H54 (cell line): ENCODE measurements at places on chromosomes 4 and X.

GRCh38 chr4:98838977-98839618 lies 89.8 kb downstream of the EIF4E start:
- DNase-seq = peak; percentile 3

DNA sequence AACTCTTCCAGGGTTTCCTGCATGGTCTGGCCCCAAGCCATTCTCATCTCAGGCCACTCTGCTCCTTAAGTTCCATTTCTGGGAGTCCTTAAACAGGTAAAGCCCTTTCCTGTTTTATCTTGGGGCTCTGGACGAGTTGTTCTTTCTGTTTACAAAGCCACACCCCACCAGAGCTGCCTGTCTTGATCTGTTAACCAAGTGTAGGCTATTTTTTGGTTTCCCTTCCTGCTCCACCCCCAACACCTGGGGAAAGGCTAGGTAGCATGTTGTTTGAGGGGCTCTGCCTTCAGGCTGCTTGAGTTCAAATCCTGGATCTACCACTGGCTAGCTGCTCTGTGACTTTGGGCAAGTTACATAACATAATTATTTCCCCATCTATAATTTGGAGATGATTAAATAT lies 40.0 kb downstream of the ERVMER34-1 start:
- DNase-seq = no peak

GRCh38 chr4:75673959-75674328 lies 733 bp upstream of the G3BP2 start:
- DNase-seq = no peak

DNA sequence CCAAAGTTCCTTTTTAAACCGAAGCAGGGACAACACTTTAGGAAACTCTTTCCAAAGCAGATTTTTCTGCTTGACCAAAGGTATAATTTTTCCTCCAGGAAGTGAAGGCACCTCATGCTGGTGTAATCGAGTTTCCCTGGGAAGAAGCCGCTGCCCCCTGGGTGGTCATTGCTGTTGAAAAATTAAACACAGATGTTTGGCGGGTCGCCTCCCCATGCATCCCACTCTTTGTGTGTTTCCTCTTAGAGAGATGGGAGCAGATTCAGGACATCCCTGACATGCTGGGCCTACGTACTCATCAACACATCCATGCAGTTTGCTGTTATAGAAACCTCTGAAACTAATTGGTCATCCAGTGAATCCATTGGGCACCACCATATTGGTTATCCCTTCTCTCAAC lies 179.2 kb upstream of the HCCS start:
- no peak for DNase-seq

- DNase-seq = no peak
Measured at GRCh38 chr4:48503233-48504025, 13.4 kb downstream of the ZAR1 start.

DNA sequence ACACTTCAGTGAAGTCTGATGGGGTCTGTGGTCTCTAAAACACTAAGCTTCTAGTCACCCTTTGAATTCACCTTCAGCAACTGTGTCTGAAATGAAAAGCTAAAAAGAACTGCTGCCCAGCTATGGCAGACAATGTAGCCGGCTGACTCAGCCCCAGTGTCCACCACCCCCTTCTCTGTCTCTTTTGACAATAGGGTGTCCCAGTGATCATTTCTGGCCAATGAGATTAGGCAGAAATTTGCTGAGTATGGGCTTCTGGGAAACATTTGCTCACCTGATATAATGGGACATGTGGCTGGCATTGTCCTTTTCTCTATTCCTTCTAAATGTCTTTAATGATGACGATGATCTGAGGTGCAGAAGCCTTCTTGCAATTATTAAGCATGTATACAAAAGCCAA lies 20.6 kb downstream of the IGFBP7 start:
- DNase-seq = no peak

DNA sequence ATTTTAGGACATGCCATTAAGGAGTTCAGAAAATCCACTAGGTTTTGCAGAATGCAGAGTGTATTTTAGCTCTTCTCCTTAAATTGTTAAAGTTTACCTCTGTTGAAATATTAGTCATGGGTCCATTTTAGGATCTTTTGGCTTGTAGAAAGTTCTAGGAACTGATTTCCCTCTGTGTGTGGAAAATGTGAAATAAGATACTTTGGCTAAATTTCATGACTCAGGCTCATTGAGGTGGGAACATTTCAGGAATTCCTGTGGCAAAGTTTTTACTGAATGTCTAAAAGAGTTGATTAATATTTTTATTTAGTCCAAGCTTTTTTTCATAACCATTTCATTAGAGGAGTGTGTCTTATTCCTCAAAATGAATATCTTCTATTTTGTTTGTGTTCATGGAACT lies 7.0 kb downstream of the FHIP1A start:
- DNase-seq = no peak

GRCh38 chrX:118847676-118848075 lies 24.1 kb downstream of the ZCCHC12 start:
- peak; percentile 35 for DNase-seq

DNA sequence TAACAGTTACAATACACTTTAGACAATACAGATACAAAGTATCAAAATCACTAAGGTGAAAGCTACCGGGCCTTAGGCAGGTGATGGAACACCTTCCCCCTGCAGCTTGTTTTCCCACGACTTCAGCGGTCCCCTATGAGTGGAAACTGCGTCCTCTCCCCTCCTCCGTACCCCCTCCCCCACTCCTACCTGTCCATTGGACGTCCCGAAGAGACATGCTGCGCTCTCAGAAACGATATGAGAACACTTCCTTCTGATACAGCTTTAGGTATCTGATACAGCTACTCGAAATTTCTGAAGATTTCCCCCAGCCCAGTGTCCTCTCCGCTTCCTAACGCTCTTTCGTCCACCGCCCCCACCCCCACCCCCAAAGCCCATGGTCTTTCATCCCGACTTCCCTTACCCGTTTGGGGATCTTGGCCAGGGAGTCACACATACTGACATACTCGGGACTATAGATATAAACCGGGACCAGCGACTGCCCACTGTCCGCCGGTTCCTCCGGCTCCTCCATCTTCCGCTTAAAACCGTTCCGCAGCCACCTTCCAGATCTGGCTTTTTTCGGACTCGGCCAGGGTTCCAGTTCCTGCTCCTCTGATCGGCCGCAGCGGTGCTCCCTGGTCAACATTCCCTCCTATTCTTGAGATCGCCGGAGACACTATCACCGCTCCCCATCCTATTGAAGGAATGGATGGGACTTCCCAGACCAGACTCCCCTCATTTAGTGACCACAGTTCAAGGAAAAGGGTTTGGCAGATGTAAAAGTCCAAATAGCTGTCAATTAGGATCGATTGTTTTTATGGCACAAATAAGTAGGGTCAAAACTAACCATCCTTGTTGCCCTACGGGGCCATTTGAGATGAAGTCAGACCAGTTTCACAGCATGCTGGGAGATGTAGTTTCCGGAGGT lies at the start of gene HDAC8:
TSS of gene HDAC8 (minus strand) at position 596 of the 910 bp plus-strand sequence. CDS start at position 514, 82 bp downstream.
- DNase-seq = peak; percentile 36

DNA sequence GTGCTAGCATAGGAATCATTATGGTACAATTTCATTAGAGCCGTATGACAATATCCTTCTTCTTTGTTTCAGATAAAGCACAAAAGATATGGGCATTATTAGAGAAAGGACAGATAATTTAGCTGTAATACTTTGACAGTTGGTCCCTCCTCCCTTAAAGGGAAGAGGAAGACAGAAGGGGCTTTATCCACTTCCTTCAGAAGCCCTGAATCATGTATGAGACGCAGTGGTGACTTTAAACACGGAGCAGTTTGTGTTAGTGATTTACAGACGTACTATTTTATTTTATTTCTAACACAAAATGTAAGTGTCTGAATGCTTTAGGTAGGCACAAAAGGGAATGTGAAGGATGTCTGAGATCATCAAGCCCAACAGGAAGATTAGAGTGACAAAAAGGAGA lies 467.7 kb downstream of the IL15 start:
- DNase-seq = no peak

DNA sequence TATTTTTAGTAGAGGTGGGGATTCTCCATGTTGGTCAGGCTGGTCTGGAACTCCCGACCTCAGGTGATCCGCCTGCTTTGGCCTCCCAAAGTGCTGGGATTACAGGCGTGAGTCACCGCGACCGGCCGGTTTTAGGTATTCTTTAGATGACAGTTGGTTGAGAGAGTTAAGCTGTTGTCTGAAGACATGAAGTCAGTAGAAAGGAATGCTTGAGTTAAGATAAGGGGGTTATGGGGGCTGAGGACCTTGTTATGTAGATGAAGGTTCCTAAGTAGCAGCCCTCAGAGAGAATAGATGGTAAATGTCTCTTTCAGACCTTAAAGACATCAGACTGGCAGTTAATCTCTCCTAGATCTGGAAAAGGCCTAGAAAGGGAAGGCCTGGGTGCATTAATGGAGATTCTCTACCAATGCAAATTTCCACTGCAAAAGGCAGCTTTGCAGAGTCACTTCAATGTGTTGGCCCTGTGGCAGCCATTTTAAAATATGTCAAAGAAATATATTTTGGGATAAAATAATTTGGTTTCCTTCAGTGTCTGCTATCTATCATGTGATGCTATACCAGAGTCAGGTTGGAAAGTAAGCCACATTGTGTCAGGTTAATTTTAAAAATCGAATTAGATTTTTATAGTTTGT lies 6.4 kb upstream of the ZNF674 start:
- DNase-seq = no peak

- DNase-seq = no peak
Measured at GRCh38 chr4:114694770-114695169, 96.2 kb downstream of the UGT8 start.

GRCh38 chr4:180197471-180197870 lies 2045.7 kb upstream of the TENM3 start:
- no peak for DNase-seq

DNA sequence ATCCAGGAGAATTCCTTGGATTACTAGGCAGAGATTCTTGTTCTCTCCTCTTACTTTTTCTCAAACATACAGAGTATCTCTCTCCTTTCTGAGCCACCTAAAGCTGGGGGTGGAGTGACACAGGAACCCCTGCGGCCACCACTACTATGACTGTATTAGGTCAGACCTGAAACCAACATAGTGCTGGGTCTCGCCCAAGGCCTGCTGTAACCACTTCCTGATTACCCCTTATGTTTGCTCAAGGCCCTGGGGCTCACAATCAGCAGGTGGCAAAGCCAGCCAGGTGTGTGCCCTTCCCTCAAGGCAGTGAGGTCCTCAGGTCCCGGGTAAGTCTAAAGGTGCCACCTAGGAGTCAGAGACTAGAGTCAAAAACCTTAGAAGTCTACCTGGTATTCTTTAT lies 166.4 kb downstream of the PARM1 start:
- DNase-seq = no peak

GRCh38 chr4:22407361-22407760 lies 108.5 kb downstream of the ADGRA3 start:
- no peak for DNase-seq

DNA sequence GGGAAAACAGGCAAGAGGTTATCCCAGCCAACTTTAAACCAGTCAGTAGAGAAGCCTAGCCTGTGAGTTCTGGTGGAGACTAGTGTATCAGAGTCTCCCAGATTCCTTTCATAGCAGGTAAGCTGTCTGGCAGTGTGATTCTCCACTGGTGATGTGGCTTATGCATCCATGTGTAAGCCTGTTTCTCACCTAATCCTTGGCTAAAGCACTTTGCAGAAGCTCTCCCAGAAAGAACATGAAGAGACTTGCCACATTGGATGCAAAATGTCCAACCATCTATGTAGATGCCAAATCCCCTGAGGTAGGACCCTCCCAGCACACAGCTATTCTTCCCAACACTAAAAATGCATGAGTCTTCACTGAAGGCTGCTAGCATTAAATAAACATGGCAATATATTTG lies 111.7 kb downstream of the CHRNA9 start:
- no peak for DNase-seq

- no peak for DNase-seq
Measured at GRCh38 chr4:181581983-181582382, 661.2 kb upstream of the TENM3 start.

DNA sequence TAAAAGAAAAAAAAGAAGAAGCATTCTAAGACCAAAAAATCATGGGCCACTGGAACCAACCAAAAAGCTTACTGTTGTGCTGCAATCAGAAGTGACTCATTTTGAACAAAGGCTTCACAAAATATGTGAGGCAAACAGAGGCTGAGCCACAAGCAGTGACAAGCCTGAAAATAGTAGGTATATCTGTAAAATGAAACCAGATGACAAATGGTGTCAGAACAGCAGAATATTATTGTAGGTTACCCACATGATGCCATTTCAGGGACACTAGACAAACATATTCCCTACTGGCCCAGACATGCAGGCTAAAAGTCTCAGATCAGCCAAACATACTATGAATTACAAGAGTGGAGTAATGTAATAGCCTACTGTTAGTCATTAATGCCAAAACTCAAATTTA lies 1301.8 kb upstream of the DIAPH2 start:
- DNase-seq = no peak

GRCh38 chr4:159725571-159725970 lies 622.7 kb downstream of the RAPGEF2 start:
- DNase-seq = no peak

GRCh38 chrX:111180750-111181240 lies 84.8 kb downstream of the PAK3 start:
- DNase-seq = no peak

DNA sequence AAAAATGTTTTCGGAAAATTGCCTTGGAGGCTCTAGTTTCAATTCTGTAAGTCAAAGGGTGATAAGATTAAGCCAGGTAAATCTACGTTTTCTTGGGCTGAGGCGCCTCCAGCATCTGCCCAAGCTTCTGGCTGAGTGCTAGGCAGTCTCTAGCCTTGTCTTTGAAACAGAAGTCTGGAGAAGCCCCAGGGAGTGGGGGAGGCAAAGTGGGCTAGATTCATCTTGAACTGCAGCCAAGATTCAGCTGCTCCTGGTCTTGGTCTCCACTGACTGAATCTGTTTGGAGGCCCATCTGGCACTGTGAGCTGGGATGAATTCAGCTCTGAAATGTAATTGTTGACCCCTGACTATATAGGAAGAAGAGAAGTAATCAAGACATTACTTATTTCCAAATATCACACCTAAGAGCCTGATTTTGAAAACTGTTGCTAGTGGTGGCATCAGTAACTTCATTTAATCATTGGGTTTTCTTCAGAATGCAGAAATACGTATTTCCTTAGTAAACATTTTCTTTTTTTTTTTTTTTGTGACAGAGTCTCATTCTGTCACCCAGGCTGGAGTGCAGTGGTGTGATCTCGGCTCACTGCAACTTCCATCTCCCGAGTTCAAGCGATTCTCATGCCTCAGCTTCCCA lies 187.3 kb upstream of the LEF1 start:
- DNase-seq = no peak

GRCh38 chr4:6705646-6706045 lies 4.0 kb downstream of the MRFAP1L1 start:
- DNase-seq = no peak

- DNase-seq = no peak
Measured at GRCh38 chr4:112938461-112939058, 110.9 kb upstream of the ANK2 start.

GRCh38 chr4:176309772-176310171 lies 10.0 kb upstream of the SPCS3 start:
- DNase-seq = no peak

- no peak for DNase-seq
Measured at GRCh38 chr4:140331245-140331644, 42.2 kb upstream of the SCOC start.

- DNase-seq = no peak
Measured at GRCh38 chr4:145860446-145860845, 78.2 kb downstream of the ZNF827 start.

- no peak for DNase-seq
Measured at GRCh38 chr4:75662626-75663025, 10.6 kb downstream of the G3BP2 start.

- DNase-seq = no peak
Measured at GRCh38 chr4:154741922-154742850, 1.6 kb upstream of the LRAT start.
